Left renal pelvis (tissue), 4 donors: ENCODE measurements at places on chromosomes 6 and 20. TPM values are rescaled to one million over a fixed set of nuclear protein-coding genes. Genes with fewer than 3 reads are reported as not detected.

DNA sequence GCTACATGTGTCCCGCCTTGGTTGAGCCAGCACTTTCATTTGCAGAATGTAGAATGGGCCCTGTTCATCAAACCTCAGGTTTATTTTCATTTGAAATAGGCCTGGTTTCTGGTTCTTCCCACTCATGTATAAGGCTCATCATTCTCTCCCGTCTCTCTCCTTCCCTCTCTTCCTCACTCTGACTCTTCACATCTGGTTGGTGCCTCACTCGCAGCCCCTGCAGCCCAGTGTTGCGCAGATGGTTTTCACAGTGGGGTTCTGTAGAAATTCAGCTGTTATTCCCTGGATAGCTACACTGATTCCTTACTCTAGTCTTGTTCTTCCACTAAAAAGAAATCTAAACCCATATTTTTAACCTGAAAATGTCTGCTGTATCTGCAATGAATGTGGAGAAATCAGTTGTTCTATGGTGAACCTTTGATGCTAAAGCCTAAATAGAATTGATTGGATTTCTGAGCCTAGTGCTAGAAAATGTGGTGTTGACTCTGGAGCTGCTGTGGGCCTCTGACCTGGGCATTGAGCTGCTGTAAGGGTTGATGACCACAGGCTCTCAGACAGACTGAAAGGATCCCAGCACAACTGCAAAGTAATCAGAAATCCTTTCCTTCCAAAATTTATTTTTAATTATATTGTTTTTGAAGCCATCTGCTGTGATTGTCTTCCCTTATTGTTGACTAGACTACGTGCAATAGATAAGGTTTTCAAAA is 150.3 kb downstream of the TMEM242 start:
- no peak for DNase-seq

- no peak for DNase-seq
Observed at GRCh38 chr6:153944201-153944600, 94.8 kb upstream of the OPRM1 start.

DNA sequence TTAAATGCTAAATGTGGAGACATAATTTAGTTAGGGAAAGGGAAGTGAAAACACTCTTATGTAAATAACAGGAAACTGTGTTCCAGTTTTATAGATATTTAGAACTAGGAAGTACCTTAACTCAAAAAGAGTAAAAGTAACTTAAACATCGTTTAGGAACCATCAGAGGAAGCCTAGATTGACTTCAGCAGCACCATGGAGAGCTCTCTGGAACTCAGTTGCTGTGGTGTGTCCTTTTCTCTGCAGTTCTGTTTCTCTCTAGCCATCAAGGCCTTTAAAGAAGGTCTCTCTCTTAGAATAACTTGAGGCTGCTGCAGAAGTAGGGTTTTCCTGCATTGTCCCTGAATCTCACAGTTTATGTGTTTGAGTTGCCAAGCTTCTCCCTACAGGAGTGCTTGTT is 26.9 kb downstream of the CLVS2 start:
- no peak for DNase-seq

Gene TREML1
- polyA plus RNA-seq, result 0.22 TPM

Gene TGM2
- 11.5 TPM for polyA plus RNA-seq
